Transverse colon (tissue), 4 donors: ENCODE measurements at places on chromosomes 4 and X.

GRCh38 chrX:44470816-44471215 lies 71.8 kb downstream of the FUNDC1 start:
- H3K36me3 ChIP-seq: no peaks in the 10 kb centered on the region
- H3K27ac ChIP-seq: no peak overlapping the region
- no peaks in the 10 kb centered on the region for H3K27me3 ChIP-seq
- no peaks in the 10 kb centered on the region for H3K4me1 ChIP-seq

GRCh38 chrX:153469811-153470410 lies 465 bp downstream of the HAUS7 start:
- no peak for DNase-seq
- H3K4me3 ChIP-seq: peak overlapping the region; percentile 79
- H3K4me1 ChIP-seq: peaks cover 9% of the 10 kb centered on the region
- H3K36me3 ChIP-seq: no peaks in the 10 kb centered on the region

DNA sequence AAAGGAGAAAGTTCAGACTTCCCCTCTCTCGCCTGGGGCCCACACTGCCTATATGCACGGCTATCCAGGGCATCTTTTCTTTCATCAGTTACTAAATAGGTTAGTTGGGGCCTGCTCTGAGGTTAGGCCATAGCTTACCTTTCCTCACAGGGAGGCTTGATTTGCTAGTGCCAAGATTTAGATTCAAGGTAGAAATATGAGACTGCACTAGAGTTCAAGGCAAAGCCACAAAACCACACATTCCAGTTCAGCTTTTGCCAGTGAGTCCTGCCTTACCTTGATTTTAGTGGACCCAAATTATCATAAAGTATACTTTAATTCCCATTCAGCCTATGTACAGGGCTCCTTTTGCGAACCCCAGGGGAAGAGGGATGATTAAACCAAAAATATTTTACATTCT lies 762.8 kb downstream of the PDHA2 start:
- no peaks in the 10 kb centered on the region for H3K36me3 ChIP-seq
- no peak overlapping the region for H3K4me3 ChIP-seq
- H3K27ac ChIP-seq: no peak overlapping the region
- H3K4me1 ChIP-seq: no peaks in the 10 kb centered on the region
- no peak for DNase-seq
- H3K27me3 ChIP-seq: no peaks in the 10 kb centered on the region

GRCh38 chrX:150482537-150483206 lies 85.7 kb upstream of the MTM1 start:
- no peak overlapping the region for H3K27ac ChIP-seq
- H3K4me1 ChIP-seq: no peaks in the 10 kb centered on the region
- DNase-seq: no peak

DNA sequence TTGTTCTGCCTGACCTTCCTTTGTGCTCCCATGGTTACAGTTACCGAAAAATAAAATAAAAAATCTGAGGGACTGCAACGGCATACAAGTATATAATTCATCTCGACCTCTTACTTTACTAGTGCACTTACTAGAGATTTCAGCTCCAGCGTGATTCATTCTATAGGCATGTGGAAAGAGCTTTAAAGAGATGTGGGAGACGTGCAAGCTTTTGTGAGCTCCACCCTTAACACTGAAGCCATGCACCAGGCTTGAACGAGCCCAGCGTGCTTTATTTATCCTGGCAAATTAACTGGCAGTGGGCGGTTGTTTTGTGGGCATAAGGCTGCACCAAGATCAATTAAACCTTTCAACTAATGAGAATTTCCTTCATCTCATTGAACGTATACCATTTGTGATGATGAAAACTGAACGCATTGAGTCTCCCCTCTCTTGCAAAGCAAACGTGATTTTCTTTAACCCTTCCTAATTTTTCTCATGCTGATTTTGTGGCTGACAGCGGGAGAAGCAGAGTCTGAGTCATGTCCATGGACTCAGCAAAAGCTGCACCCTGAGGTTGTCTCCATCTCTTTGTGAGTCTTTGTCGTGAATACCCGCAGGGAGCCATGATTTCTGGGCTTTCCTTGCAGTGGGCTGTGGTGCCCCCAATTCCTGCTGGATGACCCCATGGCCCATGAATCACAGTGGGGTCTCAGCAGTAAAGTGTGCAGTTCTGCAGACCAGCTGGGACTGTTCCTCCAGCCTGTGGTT lies 60.1 kb downstream of the MXRA5 start:
- no peaks in the 10 kb centered on the region for H3K36me3 ChIP-seq
- H3K27ac ChIP-seq: no peak overlapping the region
- H3K4me1 ChIP-seq: no peaks in the 10 kb centered on the region
- no peak overlapping the region for H3K4me3 ChIP-seq
- DNase-seq: no peak
- no peaks in the 10 kb centered on the region for H3K27me3 ChIP-seq

GRCh38 chrX:39967348-39967747 lies 130.4 kb downstream of the BCOR start:
- no peak overlapping the region for H3K27ac ChIP-seq
- H3K27me3 ChIP-seq: no peaks in the 10 kb centered on the region
- no peaks in the 10 kb centered on the region for H3K4me1 ChIP-seq
- H3K36me3 ChIP-seq: no peaks in the 10 kb centered on the region
- H3K4me3 ChIP-seq: no peak overlapping the region

DNA sequence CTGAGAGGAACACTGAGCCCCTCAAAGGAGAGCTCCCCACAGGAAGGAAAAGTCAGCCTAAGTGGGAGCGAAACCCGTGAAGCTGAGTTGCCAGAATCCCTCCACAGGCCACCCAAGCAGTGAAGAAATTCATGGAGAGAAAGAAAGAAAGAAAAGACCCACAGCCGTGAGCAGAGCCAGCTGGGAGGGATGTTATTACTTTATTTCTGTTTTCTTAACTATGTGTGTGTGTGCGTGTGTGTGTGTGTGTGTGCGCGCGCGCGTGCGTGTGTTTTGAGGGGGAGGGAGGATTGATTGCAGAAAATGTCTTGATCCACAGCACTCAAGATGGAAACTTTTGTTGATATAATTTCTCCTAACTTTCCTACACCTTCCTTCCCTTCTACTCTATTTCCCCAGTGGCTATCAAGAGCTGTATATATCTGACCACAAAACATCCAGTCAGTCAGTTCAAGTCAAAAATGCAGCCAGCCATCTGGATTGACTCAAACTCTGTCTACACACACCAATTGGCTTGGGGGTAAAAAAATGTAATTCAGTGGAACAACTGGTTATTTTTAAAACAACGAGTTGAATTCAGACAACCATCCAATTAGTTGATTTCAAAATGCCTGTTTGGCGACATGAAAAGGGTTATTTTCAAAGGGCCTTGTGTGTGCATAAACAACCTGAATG lies 13.8 kb upstream of the GPC3 start:
- H3K36me3 ChIP-seq: no peaks in the 10 kb centered on the region
- H3K27ac ChIP-seq: no peak overlapping the region
- no peaks in the 10 kb centered on the region for H3K27me3 ChIP-seq

DNA sequence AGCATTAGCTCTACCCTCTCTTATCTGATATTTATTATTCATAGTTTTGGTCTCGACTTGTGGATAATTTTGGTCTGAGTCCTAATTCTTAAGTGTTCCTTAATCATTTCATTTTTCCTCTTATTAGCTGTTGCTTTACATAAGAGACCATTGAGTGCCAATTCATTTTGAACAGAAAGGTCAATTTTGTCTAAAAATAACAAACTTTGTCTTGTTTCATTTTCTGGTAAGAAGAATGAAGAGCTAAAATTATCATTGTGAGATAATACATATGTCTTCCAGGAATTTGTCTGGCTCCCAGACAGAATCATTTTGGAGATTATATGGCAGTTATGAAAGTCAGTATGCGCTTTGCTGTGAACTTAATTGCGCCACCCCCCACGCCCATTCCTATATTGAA lies 1471.8 kb downstream of the PCDH7 start:
- DNase-seq: no peak
- H3K36me3 ChIP-seq: no peaks in the 10 kb centered on the region
- H3K27me3 ChIP-seq: no peaks in the 10 kb centered on the region
- no peak overlapping the region for H3K27ac ChIP-seq

DNA sequence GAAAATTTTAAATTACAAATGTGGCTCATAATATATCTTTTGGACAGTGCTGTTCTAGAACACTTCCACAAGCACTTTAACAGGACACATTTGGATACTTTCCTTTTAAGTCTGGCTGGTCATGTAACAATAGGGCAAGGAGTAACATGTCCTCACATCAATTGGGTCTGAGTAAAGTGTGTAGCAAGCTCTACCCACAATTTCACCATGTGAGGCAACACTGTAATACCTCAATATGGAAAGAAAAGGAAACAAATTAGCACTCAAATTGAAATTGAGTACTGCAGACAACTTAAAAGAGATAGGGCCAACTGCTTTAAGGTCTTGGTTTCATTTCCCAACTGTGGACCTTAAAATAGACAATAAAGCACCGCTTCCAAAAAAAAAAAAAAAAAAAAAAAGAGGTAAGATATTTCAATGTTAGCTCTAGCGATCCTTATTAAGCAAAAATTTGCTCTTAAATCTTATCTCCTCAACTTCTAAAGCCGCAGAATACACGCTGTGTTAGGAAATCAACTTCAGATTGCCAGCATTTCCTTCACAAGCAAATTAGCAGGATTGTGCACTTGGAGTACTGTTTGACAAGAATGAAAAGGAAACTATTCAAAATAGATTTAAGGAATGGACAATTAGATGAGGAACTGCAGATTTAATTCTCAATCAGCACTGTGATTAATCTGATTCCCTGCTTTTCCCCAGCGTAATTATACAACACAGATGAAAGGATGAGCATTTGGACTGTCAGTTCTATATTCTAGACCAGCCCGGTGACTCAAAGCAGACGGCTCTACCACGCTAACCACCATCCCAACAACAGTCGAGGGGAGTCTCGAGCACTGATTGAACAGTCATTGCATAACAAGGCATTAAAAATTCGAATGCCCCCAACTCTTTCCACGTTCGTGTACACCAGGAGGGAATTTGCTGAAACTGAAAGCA lies 1.6 kb downstream of the CASK start:
- H3K4me3 ChIP-seq: peak overlapping the region; percentile 81
- no peak for DNase-seq
- H3K27me3 ChIP-seq: no peaks in the 10 kb centered on the region
- no peaks in the 10 kb centered on the region for H3K4me1 ChIP-seq
- peak overlapping the region; percentile 88 for H3K27ac ChIP-seq
- no peaks in the 10 kb centered on the region for H3K36me3 ChIP-seq

DNA sequence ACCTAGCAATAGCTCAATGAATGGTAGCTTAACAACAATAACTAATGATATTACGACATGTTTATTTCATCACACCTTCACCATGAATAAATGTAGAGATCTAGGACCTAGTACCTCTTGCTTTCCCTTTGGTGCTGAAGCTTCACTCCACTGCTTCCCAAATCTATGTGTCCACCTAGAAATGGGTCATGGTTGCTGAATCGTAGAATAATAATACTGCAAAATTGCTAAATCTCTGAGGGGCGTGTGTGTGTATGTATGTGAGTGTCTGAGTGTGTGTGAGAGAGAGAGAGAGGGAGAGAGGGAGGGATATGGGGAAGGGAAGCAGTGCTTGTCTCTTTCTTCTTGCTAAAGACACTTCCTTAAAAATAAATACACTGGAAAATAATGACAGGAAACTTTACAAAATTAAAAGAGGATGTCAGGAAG lies 109.3 kb upstream of the BMP2K start:
- H3K4me1 ChIP-seq: peaks cover 8% of the 10 kb centered on the region
- no peak for DNase-seq
- no peak overlapping the region for H3K4me3 ChIP-seq
- no peaks in the 10 kb centered on the region for H3K27me3 ChIP-seq
- no peaks in the 10 kb centered on the region for H3K36me3 ChIP-seq
- no peak overlapping the region for H3K27ac ChIP-seq

GRCh38 chr4:86894455-86894854 lies 2.2 kb upstream of the C4orf36 start:
- no peak overlapping the region for H3K4me3 ChIP-seq
- no peak overlapping the region for H3K27ac ChIP-seq
- no peaks in the 10 kb centered on the region for H3K36me3 ChIP-seq
- H3K4me1 ChIP-seq: peaks cover 4% of the 10 kb centered on the region
- DNase-seq: no peak

DNA sequence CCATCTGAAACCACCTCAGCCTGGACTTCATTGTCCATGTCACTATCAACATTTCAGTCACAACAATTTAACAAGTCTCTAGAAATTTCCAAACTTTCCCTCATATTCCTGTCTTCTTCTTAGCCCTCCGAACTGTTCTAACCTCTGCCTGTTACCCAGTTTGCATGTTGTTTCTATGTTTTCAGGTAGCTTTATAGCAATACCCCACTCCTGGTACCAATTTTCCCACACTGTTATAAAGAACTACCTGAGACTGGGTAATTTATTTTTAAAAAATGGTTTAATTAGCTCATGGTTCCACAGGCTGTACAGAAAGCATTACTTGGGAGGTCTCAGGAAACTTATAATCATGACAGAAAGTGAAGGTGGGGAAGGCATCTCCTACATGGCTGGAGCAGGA lies 679.2 kb upstream of the FRG1 start:
- H3K4me1 ChIP-seq: no peaks in the 10 kb centered on the region
- no peaks in the 10 kb centered on the region for H3K27me3 ChIP-seq
- no peak overlapping the region for H3K4me3 ChIP-seq
- H3K36me3 ChIP-seq: no peaks in the 10 kb centered on the region
- no peak overlapping the region for H3K27ac ChIP-seq

- no peak for DNase-seq
- H3K36me3 ChIP-seq: no peaks in the 10 kb centered on the region
- no peaks in the 10 kb centered on the region for H3K27me3 ChIP-seq
- H3K27ac ChIP-seq: no peak overlapping the region
- H3K4me3 ChIP-seq: no peak overlapping the region
- peaks cover 37% of the 10 kb centered on the region for H3K4me1 ChIP-seq
These were observed 62.7 kb downstream of the MAML3 start for GRCh38 chr4:140091305-140091704.

DNA sequence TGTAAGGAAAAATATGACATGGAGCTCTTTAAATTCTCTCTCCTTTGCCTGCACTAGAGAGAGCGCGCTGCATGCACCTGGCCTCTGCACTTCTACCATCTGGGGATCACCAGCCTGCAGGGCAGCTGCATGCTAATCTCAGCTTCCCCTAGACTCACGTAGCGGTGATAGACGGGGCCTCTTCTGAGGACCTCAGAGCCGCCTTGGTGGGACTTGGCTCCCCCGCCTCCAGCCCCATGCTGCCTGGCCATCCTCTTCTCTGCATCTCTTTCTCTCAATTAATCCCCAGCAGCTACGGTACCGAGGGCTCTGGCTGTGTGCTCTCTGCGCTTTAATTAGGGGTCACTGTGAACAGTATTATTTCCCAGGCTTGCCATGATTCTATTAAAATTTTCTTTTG lies 52.8 kb upstream of the PSAPL1 start:
- H3K27me3 ChIP-seq: no peaks in the 10 kb centered on the region
- H3K4me3 ChIP-seq: no peak overlapping the region
- H3K4me1 ChIP-seq: no peaks in the 10 kb centered on the region
- no peak for DNase-seq
